ENCODE measurements at places on chromosomes 12 and 14.
A peak's percentile ranks its signal among the peaks of the same experiment; 100 is the strongest.

DNA sequence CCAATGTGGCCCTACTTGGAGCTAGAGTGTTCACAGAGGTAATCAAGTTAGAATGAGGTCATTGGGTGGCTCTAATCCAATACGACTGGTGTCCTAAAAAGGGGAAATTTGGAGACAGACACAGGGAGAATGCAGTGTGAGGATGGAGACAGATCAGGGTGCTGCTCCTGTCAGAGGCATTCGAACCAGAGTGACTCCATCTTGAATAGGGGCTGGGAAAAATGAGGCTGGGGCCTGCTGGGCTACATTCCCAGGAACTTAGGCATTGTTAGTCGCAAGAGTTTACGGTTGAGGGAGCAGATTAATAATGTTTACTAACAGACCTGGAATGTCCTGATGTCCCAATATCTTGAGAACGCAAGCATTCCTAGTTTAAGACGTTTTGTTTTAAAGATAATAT is 20.2 kb downstream of the TNFAIP2 start:
- DNase-seq = no peak

DNA sequence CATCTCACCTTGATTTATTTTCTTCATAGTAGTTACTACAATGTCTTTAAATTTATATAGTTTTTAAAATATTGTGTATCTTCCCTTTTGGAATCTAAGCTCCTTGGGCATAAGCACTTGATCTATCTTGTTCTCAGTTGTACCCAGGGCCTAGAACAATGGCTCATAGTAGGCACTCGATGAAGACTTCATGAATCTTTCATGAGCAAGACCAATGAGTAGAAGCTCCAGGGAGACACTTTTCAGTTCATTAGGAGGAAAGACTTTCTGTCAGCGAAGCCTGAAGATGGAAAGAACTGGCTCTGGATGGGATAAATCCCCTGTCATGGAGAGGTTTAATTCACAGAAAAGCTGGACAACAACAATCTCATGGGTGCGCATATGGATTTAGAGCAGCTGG is 140.2 kb upstream of the CRY1 start:
- no peak for DNase-seq

DNA sequence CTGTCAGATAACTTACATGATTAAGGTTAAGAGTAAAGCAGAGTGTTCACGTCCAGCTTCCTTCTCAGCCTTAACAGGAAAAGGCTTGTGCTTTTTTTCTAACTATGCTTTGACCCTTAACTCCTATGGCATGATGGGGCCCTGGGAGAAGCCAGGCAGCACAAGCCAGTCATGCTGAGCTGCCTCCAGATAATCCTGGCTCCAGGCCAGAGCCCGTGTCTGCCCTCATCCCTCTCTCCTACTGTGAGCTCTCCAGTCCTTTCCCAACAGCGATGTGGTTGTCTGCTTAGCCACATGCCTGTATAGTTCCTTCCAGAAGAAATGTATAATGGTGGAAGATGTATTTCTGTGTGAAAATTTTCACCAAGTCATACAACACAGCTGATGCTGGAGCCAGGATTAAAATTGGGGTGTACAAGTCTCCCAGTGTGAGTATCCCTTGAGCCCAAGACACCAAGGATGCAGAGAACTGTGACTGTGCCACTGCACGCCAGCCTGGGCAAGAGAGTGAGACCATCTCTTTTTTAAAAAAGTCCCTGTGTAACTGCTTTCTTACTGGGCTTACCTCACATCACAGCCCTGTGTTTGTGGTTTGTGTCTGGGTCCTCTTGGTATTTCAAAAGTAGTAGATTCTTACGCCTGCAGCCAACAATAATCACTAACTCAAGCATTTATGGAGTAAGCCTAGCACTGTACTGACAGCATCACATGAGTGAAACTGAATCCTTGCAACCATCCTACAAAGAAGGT is 7.9 kb upstream of the ITFG2 start:
- no peak for DNase-seq

GRCh38 chr12:89215196-89215595 is 137.1 kb downstream of the DUSP6 start:
- DNase-seq = peak; percentile 44

Measured in CD14-positive monocyte (primary cell).